Bronchial epithelial cell (primary cell): ENCODE measurements at places on chromosomes 12 and 14.

GRCh38 chr14:70563869-70564268 is 29.1 kb upstream of the ADAM20 start:
- DNase-seq: no peak

- DNase-seq: peak; percentile 84
These were observed 131.9 kb downstream of the SMOC1 start for GRCh38 chr14:70011098-70011497.

GRCh38 chr12:42097971-42098370 is 46.7 kb downstream of the GXYLT1 start:
- no peak for DNase-seq

DNA sequence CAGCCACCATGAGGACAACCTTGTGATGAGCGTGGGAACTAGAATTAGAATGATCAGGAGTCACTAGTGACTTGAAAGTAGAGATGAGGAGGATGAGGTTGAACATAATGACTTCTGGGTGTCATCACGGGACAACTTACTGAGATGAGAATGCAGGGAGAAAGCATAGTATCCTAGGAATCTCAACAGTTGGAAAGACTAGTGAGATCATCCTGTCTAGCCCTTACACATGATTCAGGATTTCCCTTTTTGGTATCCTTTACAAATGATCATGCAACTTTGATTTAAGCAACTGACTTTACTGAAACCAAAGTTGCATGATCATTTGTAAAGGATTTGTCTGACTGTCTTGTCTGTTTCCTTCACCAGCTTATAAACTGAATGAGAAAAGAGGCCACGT is 51.8 kb upstream of the HIF1A start:
- peak; percentile 70 for DNase-seq

DNA sequence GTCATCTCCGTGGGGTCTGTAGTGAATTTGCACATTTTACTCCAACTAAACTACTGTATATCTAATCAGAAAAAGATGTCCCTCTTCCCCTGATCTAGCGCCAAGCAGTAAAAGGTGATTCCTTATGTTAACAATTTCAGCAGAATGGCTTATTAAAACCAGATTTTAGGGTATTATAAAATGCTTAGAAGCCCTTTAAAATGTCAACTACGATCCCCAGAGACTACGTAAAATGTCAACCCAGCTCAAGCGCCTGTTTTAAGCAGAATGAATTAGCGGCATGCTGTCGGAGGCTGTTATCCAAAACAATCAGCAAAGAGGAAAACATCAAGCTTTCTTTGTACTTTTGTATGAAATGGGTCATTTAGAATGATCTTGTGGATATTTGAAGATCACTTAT is 408.9 kb downstream of the SOX5 start:
- DNase-seq: no peak

- DNase-seq: no peak
These were observed 306.6 kb downstream of the DAD1 start for GRCh38 chr14:22282417-22282816.

GRCh38 chr12:63849106-63849620 is 4.7 kb downstream of the SRGAP1 start:
- DNase-seq: no peak

DNA sequence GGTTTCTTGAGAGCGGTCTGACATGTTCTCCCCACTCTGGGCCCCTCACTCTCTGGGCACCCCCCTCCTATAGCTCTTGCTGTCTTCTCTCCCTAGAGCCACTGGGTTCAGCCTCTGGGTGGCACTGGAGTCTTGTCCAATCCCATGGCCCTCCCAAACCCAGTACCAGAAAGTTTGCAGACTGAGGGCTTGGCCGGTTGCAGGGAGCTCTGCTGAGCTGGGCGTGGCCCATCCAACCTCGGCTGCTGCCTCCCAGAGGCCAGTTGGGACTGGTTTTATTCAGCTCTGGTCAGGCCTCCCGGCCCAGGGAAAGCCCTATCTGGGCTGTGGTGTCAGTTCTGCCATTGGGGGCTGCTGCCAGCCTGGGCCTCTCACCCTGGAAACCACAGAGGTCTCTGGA is 37.9 kb downstream of the ISCA2 start:
- peak; percentile 44 for DNase-seq

DNA sequence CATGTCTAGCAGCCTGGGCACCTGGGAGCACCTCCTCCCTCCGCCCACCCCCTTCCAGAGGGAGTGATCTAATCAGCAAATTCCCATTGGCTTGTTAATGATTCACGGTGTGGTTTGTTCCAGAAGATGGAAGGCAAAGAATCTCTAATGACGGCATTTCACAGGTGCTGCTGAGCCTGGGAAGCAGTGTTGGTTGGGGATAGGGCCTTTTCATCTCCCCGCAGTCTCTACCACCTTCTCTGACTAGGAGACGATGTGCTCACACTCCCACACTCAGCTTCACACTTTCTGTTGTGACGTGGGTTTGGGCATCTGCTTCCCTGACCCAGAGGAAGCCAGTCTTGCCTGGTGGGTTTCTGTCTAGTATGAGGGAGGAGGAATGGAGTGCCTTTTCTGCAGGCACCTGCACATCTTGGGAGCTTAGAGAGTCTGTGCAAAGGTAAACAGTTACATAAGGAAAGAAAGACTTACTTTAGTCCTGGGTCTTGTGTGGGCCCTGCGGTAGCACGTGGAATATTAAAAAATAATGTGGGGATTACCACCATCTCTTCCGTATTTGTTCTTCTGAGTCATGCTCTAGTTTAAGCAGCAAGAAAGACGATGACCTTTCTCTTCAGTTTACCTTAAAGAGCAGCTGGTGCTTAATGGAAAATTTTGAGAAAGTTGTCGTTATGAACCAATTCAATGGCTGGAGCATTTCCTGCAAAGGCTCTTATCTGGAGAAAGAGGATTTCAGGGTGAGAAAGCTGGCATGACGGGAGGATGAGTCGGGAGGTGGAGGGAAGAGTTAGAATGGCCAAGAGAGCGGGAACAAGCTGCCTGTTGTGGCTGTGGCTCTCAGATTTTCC is 70.6 kb upstream of the ARHGAP5 start:
- DNase-seq: peak; percentile 74

DNA sequence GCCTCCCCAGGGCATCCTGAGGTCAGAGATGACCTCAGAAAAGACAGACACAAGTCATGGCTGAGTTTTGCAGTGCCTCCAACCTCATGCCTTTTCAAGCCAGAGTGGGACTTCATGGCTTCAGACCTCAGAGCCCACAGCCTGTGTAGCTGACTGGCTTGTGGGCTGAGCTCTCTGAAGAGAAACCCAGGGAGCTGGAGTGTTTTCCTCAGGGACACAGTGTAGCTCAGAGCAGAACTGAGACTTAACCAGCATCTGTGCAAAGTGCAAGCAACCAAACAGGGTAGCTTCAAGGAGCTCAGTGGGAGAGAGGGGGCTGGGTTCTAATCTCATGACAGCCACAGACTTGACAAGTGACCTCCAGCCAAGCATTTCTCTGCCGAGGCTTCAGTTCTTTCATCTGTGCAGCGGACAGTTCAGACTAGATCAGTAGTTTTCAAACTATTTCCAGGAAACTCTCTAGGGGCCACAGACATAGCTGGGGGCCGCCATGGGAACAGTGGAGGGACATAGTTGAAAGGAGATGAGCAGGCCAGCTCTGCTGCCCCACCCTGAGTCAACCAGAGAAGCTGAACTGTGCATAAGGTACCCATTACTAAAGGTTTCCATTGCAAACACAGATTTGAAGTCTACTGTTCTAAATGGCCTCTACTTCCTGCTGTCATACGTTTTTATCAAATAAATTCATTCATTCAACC is 80.0 kb downstream of the LGMN start:
- no peak for DNase-seq

DNA sequence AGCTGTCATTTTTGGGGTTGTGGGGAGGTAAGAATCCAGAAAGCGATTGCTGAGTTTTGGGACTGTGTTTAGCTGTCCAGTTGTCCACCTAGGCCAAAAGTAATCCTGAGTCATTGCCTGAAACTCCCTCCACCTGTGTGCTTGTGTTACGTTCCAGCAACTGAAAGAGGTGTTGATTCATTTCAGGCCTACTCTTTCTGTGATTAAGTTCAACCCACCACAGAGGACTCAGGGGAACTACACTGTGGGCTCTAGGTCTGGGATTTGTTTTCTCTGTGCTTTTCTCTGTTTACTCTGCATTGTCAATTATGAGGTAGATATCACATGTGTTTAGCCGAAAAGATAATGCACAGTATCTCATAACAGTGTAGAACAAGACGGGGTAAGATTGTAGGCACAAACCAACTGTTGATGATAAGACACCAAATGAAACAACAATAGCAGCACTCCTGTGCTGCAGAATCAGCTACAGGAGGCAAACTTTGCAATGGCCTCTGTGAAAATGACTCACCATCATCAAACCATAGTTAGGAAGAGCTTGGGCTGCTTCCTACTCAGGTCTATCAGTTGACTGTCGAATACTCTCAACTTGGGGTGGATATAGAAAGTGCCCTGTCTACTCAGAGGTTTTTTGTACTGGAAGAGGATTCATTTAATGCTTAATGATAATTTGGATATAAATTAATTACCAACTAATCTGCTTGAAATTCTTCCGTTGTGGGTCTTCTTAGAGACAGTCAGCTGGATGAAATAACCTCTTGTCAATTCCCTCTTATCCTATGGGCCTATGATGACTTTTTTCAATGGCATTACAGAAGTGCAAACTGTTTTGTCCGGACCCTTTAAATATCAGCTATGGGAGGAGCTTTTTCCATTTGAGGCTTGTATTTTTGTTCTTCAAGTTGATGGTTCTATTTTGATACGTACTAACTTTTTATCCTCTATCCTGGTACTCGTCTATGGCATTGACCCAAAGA is 385.9 kb downstream of the BMP4 start:
- no peak for DNase-seq

- DNase-seq: no peak
These were observed 7.6 kb downstream of the CALCOCO1 start for GRCh38 chr12:53719649-53720048.

DNA sequence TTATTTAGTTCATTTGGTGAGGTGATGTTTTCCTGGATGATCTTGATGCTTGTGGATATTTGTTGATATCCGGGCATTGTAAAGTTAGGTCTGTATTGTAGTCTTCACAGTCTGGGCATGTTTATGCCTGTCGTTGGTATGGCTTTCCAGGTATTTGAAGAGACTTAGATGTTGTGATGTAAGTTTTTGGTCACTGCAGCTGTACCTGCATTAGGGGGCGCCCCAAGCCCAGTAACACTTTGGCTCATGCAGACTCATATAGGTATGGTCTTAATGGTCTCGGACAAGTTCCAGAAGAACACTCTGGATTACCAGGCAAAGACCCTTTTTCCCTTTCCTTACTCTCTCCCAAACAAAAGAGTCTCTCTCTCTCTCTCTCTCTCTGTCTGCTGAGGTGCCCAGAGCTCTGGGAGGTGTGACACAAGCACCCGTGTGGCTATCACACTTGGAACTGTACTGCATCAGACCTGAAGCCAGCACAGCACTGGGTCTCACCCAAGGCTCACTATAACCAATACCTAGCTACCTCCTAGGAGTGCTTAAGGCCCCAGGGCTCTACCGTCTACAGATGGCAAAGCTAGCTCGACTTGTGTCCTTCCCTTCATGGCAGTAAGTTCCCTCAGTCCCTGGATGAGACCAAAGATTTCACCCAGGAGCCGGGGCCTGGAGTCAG is 425.8 kb upstream of the ATXN7L3B start:
- peak; percentile 85 for DNase-seq

GRCh38 chr14:37497422-37497821 is 97.6 kb downstream of the FOXA1 start:
- no peak for DNase-seq

DNA sequence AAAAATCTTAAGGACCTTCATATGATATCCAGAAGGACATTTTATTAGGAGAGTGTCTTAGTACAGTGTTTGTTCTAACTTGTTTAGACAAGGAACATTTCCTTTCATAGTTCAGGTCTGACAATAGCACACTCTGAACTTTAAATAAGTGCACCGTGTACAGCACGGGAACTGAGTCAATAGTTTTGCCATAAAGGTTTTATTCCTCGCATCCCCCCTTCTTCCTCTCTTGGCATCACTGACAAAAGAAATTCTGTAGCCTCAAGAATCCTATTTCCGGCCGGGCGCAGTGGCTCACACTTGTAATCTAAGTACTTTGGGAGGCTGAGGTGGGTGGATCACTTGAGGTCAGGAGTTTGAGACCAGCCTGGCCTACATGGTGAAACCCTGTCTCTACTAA is 58.3 kb downstream of the TMCC3 start:
- peak; percentile 87 for DNase-seq
